Activated CD4-positive, CD25-positive, alpha-beta regulatory T cell treated with anti-CD3 and anti-CD28 coated beads, Interleukin-2, amount 50 U/mL, for 16 hours (primary cell): ENCODE measurements at places on chromosomes 7 and 10.

DNA sequence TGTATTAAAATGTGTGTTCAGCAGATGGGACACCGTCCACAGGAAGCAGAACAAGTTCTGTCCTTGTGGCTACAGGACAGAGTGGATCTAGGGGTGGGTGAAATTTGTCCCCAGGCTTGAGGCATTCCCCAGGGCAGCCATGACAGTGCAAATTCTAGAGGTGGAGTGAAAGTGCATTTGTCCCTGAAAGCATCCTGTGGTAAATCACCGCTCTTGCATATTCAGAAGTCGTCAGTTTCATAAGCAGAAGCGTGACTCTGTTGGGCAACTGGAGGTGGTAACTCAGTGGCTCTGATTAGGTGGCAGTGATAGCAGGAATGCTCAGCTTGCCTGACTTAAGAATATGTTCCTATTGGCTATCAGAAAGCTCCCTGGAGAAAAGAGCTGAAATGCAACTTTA, 96.6 kb downstream of the SNX10 start:
- no peak for DNase-seq

DNA sequence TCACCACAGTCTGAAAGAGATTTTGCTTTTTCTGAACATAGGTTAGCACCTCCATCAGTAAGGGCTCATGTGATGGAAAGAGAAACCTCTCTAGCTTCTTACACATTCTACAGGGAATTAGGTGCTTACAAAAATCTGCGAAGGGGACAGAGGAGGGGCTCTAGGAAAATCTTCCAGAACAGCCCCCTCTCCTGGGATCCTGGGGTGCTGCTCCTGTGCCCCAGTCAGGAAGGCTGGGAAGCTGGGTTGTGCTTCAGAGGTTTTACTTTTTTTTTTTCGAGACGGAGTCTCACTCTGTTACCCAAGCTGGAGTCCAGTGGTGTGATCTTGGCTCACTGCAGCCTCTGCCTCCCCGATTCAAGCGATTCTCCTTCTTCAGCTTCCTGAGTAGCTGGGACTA, 7.5 kb upstream of the FAM171A1 start:
- DNase-seq: no peak

- DNase-seq: no peak
Observed at GRCh38 chr7:139034336-139034735, 1.5 kb downstream of the ZC3HAV1L start.

DNA sequence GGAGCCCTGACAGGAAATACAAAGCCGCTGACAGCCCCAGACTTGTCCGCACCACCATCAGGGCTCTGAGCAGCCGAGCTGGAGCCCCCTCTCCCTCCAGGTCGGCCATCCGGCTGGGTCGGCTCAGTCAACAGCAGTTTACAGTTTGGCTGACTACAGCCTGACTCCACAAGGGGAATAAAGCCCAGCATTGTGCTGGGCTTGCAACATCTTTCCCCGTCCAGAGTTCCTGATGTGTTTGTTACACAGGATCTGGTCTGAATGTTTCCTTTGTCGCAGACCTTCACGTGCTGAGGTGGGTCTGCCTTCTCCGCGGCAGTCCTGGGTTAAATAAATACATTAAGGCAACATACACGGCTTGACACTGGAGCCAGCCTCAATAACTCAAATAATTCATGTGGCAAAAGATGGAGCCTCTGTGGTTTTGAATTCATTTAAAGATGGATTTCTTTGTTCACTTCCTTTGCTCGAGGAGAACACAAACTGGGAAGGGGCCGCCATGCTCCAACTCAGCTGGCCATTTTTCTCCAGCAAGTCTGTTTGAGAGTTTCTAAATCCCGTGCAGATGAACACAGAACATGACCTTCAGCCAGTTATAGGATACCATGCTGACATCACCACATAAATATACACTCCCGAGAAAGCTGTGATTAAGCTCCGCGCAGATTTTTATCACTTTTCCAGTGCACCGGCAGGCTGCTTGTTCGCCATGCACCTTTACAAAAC, 192.1 kb downstream of the WDR11 start:
- DNase-seq: no peak
